ENCODE measurements at places on chromosomes 16 and 17.

DNA sequence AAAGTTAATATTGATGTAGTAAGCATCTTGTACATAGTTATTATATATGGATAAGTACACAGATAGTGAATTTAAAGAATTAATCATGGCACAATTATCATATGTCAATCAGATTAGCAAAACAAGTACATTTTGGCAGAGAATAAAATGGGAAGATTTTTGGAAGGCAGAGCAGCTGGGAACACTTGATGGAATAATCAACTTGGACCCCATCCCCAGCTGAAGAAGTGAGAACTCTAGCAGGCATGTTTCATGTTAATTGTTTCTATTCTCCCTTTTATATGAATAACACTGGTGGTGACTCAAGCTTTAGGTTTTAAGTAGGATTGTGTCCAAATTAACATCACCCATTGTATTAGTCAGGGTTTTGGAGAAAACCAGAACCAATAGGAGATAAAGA is 198.7 kb downstream of the KCNJ2 start:
- DNase-seq = no peak

- no peak for DNase-seq
Observed at GRCh38 chr17:83151442-83152226, 72.2 kb downstream of the METRNL start.

- no peak for DNase-seq
Observed at GRCh38 chr16:81515281-81515680, 70.7 kb downstream of the CMIP start.

GRCh38 chr16:54175169-54175551 is 111.4 kb downstream of the IRX3 start:
- DNase-seq = no peak

DNA sequence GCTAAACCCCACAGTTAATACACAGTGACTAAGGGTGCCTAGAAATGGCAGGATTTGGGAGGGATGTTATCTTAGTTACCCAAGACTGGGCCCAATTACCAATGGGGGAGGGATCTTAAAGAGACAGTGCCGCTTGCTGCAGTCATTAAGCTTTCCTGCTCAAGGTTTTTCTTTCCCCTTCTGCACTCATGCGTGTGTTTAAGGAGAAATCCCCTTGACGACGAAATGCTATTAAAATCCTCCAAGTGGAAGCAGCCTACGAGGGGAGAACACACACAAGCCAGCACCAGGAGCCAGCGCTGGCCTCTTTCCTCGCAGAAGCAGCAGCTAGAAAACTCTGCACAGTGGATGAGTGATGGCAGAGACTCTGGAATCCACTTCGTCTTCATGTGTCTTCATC is 22.0 kb downstream of the SALL1 start:
- no peak for DNase-seq

GRCh38 chr17:82452162-82452561 is 1.6 kb upstream of the CYBC1 start:
- DNase-seq = no peak

DNA sequence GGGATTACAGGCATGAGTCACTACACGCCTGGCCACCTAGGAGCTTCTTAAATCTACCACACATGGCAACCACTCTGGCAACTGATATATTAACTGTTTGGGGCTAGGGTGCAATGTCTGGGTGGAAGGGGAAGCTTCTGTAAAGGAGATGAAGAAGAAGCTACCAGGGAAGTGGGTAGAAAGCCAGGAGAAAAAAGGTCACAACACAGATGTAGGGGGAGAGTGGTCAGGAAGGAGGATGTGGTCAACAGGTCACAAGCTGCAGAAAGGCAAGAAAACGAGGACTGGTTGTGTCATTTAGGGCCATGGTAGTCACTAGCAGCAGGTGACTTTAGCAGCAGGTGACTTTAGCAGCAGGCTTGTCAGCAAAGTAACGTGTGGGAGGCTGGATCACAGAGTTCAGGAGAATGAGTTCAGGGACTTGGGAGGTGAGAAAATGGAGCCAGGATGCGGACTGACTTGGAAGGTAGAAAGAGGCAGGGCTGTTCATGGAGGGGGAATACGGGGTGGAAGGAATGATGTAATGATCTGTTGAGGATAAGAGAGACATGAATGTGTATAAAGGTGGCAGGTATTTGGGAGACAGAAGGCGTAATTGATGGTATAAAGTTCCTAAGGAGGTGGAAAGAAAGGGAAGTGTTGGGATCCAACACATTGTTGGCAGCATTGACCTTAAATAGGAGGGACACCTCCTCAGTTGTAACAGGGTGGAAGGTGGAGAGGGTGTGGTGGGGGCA is 16.3 kb upstream of the WFIKKN2 start:
- DNase-seq = no peak

- DNase-seq = no peak
Observed at GRCh38 chr17:792277-792676, 10.1 kb downstream of the MRM3 start.

- peak; percentile 77 for DNase-seq
Observed at GRCh38 chr16:84593825-84594724, 23.8 kb downstream of the COTL1 start.

DNA sequence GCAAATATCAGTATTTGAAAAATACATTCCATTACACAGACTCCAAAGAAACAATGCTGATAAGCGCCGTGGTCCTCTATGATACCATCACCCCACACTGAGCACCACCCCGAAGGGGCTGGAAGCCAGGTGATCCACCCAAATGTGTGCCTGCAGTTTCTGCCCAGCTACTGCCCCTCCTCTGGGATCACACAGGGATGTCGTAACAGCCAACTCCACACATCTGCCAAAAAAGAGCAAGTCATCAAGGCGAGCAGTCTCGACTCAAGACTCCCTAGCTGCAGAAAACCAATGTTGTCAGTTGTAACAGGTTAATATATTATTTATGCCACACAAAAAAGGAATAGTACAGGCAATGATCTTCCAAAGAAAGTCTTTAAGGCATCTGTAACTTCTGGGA is 21.0 kb downstream of the CYB5D2 start:
- DNase-seq = no peak

DNA sequence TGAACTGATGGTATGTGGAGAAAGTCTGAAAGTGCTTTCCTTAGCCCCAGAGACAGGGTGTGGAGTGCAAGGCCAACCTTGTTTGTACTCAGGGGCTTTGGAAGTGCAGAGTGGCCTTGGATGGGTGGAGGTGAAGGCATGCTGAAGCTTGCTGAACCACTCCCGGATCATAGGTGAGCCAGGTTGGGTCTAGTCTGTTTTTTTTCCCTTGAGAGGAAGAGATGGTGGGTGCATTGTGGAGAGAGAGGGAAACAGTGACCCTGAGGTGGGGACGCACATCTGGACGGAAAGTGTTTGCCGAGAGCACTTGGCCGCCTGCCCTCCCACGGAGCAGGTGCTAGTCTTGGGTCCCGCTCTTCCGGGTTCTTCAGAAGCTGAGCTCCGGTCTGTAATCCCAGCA is 12.5 kb downstream of the ABAT start:
- no peak for DNase-seq

- peak; percentile 87 for DNase-seq
Observed at GRCh38 chr17:5000237-5000639, 2.5 kb downstream of the KIF1C start.

DNA sequence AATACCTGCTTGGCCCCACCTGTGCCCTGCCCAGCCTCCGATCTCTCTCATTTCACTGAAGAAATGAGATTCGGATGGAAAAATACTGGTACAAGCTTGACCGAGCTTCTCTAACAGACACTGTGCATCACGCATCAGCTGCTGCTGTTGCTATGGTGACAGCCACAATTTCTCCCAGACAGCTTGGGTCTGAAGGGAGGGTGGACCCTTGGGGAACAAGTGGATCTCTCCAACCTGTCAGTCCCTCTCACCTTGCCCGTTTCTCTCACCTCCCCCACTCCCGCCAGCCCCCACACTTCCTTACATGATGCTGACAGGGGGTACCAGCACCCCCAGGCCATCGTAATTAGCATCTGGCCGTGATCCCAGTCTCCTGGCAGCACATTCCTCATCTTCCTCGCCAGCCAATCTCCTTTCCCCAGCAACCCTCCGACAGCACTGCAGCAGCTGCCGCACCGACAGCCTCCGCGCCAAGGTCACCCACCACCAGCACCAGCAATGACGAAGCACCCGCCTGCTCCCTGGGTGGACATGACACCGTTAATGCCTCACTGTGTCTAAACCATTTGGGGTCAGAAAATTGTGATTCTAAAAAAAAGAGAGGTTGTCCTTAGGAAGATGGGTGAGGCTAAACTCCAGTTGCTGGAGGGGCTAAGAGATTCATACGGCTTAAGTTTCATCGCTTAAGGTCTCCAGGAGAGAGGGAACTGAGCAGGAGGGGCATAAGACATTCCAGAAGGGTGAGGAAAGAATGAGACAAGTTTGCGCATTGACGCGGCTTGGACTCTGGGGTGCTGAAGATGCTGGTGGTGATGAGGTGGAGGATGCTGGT is 58.6 kb upstream of the TNRC6A start:
- peak; percentile 77 for DNase-seq

DNA sequence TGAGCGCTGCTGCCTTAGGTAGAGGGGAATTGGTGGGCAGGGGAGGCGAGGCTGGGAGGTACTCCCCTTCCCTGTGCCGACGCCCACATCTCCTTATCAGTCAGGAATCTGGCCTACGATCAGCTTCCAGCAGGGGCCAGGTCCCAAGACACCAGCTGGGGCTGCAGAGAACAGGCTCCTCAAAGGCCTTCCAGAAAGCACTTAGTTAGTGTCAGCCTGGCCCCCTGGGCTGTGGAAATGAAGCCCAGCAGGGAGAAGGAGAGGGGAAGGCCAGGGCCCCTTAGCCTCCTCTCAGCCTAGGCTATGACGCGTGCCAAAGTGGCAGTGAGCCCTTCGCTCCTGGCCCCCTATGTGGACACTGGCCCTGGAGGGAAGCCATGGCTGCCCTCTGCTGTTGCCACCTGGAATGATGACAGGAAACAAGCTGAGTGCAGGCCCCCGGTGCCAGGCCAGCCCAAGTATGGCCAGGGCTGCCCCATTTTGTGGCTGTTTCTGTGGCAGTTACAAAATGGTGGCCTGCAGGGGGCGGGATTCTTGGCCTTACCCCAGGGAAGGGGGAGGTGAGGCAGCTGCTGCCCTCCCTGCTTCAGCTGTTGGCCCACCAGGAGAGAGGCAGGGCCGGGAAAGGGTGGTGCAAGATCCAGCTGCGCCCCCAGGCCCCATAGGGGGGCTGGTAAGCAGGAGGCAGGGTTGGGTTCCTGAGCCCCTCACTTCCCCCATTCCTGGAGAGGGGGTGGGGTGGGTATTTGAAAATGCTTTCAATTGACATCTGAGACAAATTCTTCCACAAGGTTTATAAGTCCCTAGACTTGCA is 11.3 kb downstream of the TBX4 start:
- DNase-seq = no peak

DNA sequence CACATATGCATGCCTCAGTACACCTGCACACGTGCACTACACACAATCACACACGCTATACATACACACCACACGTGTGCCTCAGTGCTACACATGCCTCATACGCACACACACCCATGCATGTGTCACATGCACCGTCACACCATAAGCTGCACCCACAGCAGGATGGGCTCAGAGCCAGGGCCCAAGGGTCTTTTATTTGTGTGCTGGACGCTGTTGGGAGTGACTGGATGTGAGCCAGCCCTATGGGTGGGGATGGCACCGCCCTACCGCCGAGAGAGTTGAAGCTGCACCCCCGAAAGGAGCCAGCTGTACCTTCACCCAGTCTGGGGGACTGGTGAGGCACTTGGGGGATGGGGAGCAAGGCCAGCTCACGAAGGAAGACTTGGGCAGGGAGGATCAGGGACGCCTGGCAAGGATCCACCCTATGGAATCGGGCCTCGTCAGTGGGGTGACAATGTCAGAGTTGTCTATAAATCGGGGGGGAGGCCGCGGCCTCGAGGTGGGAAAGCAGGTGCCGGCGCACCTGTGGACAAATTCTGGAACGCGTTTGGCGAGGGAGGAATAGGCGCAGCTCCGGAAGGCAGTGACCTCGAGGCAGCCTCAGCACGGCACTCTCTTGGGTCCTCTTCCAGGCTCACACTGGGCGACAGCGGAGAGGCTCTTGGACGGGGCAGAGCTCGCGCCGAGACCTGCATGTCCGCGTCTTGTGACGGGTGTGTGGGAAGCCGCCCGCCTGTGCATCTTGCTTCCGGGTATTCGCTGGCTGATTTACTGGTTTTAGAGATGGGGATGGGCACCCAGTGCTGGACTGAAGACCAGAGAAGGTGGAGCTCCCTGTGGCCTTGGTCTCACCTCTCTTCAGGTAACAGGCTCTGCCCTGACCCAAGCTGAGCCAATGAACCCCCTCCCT is 7.3 kb downstream of the RGS11 start:
- no peak for DNase-seq

GRCh38 chr17:71252436-71252835 is 868.4 kb upstream of the SOX9 start:
- no peak for DNase-seq

- no peak for DNase-seq
Observed at GRCh38 chr16:24896439-24896838, 50.7 kb downstream of the SLC5A11 start.

GRCh38 chr17:491086-492021 is 138.7 kb upstream of the RPH3AL start:
- peak; percentile 85 for DNase-seq

GRCh38 chr17:44539673-44540072 is 17.6 kb upstream of the FZD2 start:
- DNase-seq = no peak

- no peak for DNase-seq
Observed at GRCh38 chr17:28524476-28525424, 18.6 kb downstream of the FOXN1 start.

GRCh38 chr17:40124279-40125141 is 2.7 kb downstream of the MSL1 start:
- DNase-seq = no peak

GRCh38 chr17:60354223-60354622 is 37.7 kb downstream of the USP32 start:
- DNase-seq = no peak

- DNase-seq = no peak
Observed at GRCh38 chr17:2710803-2711607, 559 bp downstream of the CLUH start.

DNA sequence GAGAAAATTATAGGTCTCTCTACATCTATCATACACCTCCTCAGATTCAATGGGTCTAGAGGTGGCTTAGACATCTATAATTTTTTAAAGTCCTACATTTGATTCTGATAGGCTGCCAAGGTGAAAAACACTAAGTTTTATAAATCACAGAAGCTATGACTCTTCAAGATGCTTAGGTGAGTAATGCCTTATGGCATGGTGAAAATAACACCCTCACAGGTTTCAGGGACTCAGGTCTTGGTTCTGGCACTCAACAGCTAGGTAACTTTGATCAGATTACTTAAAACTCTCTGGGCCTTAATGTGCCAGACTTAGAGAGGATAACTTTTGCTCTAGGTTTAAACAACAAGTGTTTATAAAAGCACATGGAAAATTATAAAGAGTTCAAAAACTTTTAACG is 2.0 kb upstream of the COX10 start:
- DNase-seq = no peak

- no peak for DNase-seq
Observed at GRCh38 chr17:27241346-27241946, 52.5 kb upstream of the WSB1 start.

GRCh38 chr16:49834531-49835151 is 21.3 kb downstream of the ZNF423 start:
- DNase-seq = peak; percentile 71

GRCh38 chr17:37177254-37177870 is 198.4 kb upstream of the C17orf78 start:
- no peak for DNase-seq

All from heart left ventricle (tissue), 16 donors.